T-helper 2 cell (primary cell): ENCODE measurements at places on chromosomes 7 and 10.

- no peak for DNase-seq
These were observed 12.1 kb upstream of the CSTF2T start for GRCh38 chr10:51711519-51711891.

DNA sequence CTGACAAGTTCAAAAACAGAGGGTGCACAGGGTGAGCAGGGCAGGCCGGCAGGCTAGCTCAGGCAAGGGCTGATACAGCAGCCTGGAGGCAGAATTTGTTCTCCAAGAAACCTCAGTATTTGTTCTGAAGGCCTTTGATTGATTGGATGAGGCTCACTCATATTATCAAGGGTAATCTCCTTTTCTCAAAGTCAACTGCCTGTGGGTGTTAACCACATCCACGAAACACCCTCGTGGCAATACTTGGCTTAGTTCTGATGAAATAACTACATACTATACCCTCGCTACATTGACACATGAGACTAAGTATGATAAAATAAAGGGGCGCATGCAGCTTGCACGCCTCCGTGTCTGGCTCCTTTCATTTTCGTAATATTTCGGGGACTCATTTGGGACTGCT, 4.4 kb upstream of the PPP2R2D start:
- DNase-seq: peak; percentile 80

DNA sequence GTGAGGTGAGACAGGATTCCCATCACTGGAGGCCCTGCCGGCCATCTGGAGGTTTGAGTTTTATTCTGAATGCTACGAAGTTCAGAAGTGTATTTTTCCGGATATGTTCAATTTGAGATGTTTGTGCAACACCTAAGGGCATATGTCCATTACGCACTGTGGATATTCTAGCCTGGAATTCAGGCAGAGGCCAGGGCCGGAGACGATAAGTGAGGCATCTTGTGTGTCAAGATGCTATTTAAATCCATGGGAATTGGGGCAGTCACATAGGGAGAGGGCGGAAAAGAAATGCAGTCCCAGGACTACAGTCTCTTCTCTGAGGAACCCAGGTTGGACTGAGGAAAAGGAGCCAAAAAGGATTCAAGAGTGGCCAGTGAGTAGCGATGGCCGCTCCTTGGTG, 1.9 kb upstream of the SUV39H2 start:
- no peak for DNase-seq

- DNase-seq: no peak
These were observed 980.0 kb downstream of the DNAJB9 start for GRCh38 chr7:109549471-109550193.

DNA sequence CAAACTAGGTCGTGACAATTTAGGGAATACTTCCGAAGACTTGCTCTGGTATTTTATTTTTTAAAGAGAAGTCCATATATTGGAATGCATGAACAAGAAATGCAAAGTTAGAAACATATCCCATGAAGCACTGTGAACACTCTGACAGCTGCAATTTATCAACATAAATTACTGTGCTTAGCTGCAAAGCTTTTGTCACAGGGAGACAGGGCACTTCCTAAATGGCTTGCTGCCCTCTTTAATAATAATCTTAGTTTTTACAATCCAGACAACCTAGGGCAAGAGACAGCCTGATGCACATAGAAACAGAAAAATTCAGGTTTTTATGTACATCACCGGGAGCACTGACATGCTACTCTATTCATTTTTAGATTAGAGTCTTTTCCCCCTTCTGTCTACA, 78.3 kb upstream of the NOBOX start:
- DNase-seq: no peak

- peak; percentile 25 for DNase-seq
These were observed 41.8 kb upstream of the TSPAN13 start for GRCh38 chr7:16711730-16712129.

DNA sequence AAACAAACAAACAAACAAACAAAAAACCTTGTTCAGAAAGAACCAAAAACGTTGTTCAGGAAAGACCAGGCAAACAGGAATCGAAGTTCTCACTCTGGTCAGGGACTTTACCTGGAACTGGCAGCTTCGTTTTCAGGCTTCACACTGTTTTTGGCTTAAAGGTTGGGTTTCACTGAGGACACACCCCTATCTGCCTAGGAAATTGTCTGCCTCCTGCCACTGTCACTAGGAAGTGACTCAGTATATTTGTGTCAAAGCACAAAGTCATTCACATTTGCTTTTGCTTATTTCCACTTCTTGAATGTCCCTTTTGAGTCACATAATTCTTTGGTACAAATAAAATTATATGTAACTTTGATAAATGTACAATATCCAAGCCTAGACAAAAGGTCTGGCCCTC, 37.9 kb downstream of the PNLIPRP3 start:
- DNase-seq: no peak

GRCh38 chr7:11831736-11832495, at the start of gene THSD7A:
TSS of gene THSD7A (minus strand) at chr7:11832198. CDS start at chr7:11831946, 252 bp downstream.
- DNase-seq: no peak

GRCh38 chr7:19932549-19933249, 159.3 kb upstream of the TMEM196 start:
- no peak for DNase-seq

DNA sequence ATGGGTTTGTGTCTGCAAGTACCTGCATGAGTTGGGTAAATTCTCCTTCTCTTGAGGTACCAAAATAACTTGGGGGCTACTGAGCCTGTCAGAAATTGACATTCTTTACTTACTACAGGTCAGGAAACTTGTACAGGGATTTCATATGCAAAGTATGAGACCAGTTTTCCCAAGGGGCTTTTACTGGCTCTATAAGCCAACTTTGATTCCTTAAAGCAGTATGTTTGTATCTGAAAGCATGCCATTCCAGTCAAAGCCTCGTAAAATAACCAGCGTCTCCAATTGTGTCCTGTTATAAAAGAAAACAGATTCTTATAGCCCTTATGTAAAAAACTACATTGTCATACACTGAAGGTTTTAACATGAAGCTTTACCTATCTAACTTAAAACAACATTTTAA, 90.2 kb downstream of the ZNF467 start:
- no peak for DNase-seq
